Umbilical cord (tissue), 2 donors: ENCODE measurements at places on chromosomes 7 and 10. TPM values are rescaled to one million over a fixed set of nuclear protein-coding genes. Genes with fewer than 3 reads are reported as not detected.

GRCh38 chr10:76422769-76423168, 991.3 kb downstream of the LRMDA start:
- peak; percentile 47 for DNase-seq

DNA sequence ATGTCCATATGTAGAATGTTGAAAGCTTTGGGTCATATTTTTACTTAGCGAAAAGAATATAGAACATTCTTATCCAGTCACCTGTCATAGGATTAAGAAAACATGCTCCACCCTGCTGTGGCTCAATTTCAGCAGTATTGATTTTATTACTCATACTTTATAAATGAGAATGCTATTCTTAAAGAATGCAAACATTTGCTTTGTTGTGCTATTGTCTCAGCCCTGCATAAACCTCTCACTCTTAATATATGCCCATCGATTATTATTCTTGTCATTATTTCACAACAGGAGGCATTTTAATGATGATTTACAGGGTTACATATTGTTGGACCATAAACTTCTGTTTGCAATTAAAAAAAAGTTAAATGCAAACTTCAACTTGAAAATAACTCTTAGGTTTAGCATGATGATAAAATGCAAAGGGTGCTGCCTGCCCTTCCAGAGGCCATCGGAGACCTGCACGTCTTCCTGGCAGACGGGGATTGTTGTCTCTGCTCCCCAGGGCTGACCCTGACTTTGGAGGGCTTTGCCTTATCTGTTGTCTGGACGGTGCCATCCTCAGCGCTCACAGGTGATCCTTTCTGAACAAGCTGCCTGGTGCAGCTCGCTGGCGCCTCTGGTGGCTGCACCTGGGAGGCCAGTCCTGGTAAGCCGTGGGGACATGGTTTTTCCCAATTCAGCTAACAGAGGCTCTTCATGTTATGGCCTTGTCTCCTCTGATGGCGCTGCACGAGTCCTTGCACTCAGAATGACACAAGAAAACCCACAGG, 50.0 kb upstream of the SHH start:
- DNase-seq: no peak

Gene SPOCK2
- total RNA-seq: 0.24 TPM

GRCh38 chr7:2031451-2031845, 201.3 kb downstream of the MAD1L1 start:
- no peak for DNase-seq

Gene SPACDR
- not detected for total RNA-seq

- no peak for DNase-seq
These were observed 181.3 kb upstream of the PRPS1L1 start for GRCh38 chr7:18208921-18209320.

- peak; percentile 39 for DNase-seq
These were observed 140.8 kb upstream of the PTN start for GRCh38 chr7:137484326-137484725.

DNA sequence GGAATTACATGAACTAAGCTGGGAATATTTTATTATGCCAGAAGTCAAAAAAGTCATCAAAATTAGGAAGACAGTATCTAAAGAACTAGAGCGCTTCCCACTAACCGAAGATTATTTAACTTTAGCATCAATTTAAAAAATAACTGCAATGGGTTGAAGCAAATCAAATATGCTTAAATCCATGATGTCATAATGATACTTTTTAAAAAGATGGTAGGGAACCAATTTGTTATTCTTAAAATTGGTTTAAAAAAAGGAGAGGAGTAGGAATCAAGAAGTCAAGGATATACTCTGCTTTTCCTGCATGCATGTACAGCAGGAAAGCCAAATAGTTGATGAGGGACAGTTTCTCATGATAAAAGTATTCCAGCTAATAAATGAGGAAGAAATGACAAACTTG, 3.2 kb upstream of the ASAH2 start:
- no peak for DNase-seq

Gene KNDC1
- 4.8 TPM for total RNA-seq

- no peak for DNase-seq
These were observed 223.9 kb downstream of the FRMD4A start for GRCh38 chr10:14106828-14107227.

Gene OR13A1
- total RNA-seq: 0.72 TPM

DNA sequence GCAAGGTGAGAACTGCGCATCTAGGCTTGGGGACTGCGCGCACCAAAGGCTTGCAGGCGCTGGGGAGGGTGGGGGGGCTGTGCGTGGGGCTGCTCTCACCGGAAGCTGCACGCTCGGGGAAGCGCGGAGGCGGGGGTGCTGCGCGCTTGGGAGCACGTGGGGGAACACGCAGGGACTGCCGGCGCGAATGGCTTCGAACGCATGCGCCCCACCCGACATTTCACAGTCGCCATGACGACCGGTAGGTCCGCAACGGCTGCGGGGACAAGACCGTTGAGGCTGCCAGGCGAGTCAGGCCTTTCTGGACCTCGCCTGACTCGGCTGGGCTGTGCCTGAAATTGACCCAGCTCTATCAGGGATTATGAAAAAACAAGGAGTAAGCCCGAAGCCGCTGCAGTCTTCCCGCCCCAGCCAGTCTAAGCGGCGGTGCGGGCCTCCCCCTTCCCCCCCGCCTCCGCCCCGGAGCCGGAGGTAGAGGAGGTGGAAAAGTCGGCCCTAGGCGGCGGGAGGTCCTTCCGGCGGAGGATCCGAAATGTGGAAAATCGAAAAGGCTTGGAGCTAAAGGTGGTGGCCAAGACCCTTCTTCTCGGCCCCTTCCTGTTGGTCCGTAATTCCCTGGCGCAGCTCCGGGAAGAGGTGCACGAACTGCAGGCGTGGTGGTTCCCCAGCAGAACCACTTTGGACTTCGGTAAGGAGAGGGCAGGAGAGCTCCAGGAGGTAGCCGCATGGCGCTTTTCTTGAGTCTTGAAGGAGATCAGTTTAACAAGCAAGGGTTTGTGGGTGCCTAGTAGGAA, 34.9 kb upstream of the STEAP1 start:
- peak; percentile 17 for DNase-seq

GRCh38 chr7:16912540-16912939, 30.8 kb upstream of the AGR3 start:
- DNase-seq: no peak

- no peak for DNase-seq
These were observed 124.7 kb downstream of the CUBN start for GRCh38 chr10:17004801-17005380.

- DNase-seq: no peak
These were observed 25.8 kb downstream of the TACC2 start for GRCh38 chr10:122014652-122015248.

Gene MRLN
- total RNA-seq: 16.9 TPM

DNA sequence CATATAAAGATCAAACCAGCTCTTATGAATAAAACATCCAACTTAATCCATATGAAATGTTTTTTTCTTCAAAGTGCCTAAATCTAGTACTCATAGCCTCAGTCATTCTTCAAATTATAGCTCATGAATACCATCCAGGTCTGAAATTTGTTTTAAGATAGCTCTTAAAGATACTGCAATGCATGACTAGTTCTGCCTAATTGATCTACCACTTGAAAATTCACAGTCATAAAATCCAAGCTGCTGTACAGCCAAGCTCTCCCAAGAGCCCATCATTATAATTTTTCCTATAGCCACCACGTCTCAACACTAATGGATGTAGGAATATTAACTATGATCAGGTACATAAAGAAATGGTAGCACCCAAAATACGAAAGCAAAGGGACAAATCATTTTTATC, 87.9 kb upstream of the RNF148 start:
- no peak for DNase-seq

DNA sequence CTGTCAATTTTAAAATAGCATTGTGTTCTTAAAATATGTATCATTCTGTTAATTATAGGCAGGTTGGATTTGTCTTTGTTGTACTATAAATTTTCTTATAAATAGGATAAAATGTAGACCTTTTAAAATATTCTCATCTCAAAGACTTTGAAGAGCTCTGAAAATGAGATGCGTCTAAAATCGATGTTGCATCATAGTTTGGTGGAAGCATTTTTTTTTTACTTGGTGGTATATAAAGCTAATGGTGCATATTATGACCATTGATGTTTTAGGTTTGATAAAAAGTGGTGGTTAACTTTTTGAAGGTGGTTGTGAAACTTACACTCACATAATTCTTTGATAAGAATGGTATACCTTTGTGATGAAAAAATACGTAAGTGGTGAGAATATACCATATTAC, 69.1 kb downstream of the ZNRF2 start:
- no peak for DNase-seq
